Daoy (cell line): ENCODE measurements at places on chromosomes 7 and 10. TPM values are rescaled to one million over a fixed set of nuclear protein-coding genes. Genes with fewer than 3 reads are reported as not detected.

DNA sequence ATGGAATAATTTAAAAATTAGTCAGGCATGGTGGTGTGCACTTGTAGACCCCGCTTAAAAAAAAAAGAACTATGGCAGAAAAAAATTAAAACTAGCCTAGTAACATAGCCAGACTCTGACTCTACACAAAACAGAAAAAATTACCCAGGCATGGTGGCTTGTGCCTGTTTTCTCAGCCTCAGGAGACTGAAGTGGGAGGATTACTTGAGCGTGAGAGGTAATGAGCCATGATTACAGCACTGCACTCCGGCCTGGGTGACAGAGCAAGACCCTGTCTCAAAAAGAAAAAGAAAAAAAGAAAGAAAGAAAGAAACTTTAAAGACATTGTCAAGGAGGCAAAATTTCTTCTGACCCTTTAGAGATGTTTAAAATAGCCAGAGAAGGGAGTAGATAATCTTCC, 109.0 kb upstream of the TMEM106B start:
- DNase-seq: no peak

- peak; percentile 57 for DNase-seq
Measured at GRCh38 chr7:27149842-27150567, 2.4 kb downstream of the HOXA3 start.

DNA sequence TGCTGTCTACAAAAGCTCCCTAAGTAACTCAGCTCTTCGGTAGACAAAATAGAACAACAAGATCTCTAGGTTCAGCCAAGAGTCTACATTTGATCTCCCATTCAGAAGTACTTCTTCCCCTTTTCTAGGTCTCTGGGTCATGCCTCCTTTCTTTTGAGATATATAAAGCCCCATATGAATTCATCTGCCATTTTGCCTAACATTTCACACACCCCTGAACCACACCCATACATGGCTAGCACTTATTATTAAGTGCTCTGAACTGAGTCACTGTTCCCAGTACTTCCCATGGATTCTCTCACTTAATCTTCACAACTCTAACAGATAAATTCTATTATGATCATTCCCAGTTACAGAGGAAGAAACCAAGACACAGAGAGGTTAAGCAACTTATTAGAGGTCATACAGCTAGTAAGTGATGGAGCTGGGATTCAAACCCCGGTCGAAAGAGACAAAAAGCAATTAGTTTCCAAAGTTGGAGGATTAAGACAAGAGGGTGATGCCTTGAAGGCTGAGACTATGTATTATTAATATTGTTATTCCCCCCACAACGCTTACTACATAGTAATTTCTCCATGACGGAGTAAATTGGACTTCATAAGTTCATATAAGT, 17.3 kb downstream of the MYOF start:
- no peak for DNase-seq

The SLC16A12 gene
- total RNA-seq: 0.06 and 0.24 TPM in 2 replicates

GRCh38 chr7:143003393-143004051, 23.4 kb downstream of the OR9A2 start:
- peak; percentile 58 for DNase-seq

The ARHGAP22 gene
- 6.2 and 17.1 TPM in 2 replicates for total RNA-seq

DNA sequence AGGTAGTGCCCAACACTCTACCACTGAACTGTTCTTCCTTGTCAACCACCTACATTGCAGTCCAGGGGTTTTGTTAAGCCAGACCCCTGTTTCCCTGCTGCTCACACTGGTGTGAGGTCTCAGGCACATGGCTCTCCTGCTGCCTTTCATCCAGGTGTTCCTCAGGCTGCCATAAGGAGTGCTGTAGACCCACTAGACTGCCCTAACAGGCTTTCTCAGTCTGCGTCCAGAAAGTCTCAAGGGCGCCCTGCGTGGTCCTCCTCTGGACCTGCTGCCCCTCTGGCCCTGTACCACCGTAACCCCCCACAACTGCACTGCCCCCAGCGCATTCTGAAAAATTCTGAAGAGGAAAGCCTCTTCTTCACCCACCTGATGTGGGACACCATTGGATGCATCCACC, 225.7 kb upstream of the ANKRD30A start:
- no peak for DNase-seq

GRCh38 chr10:80485946-80486764, 32.0 kb downstream of the TSPAN14 start:
- DNase-seq: no peak

GRCh38 chr10:90798482-90798881, 59.4 kb downstream of the HTR7 start:
- DNase-seq: no peak

DNA sequence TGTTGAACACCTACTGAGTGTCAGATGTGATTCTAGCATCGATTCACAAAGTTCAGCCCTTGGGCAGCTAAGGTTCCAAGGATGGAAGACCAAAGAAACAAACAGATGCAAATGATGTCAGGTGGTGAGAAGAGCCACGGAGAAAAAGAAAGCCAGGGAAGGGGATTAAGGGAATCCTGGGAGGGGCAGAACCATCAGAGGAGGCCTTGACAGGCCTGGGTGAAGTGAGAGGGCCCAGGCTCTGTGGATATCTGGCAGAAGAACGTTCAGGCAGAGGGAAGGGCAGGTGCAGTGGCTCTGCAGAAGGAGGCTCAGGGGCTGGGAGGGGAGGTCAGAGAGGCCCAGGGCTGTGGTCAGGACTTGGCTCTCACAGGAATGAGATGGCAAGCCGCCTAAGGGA, 90.4 kb downstream of the C10orf105 start:
- DNase-seq: no peak

GRCh38 chr10:14153570-14154055, 177.1 kb downstream of the FRMD4A start:
- DNase-seq: peak; percentile 11

DNA sequence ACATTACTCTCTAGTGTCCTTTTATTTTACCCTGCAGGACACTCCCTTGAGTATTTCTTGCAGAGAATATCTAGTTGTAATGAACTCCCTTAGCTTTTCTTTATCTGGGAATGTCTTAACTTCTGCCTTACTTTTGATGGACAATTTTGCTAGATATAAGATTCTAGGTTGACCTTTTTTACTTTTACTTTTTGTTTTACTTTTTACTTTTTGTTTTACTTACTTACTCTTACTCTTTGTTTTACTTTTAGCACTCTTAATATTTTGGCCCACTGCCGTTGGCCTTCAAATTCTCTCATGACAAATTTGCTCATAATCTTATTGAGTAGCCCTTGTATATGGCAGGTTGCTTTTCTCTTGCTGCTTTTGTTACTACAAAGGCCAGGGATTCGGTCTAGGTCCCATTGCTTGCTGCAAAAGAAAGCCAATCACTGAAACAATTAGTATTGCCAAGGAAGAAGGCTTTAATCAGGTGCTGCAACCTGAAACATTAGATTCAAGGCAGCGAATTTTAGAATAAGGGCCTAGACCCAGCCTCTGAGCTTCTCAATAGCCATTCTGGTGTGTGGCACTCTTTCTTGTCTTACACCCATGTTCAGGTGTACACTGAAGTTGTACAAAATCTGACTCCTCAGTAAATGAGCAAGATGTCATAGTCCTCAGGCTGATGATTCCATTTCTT, 137.0 kb downstream of the TES start:
- no peak for DNase-seq

DNA sequence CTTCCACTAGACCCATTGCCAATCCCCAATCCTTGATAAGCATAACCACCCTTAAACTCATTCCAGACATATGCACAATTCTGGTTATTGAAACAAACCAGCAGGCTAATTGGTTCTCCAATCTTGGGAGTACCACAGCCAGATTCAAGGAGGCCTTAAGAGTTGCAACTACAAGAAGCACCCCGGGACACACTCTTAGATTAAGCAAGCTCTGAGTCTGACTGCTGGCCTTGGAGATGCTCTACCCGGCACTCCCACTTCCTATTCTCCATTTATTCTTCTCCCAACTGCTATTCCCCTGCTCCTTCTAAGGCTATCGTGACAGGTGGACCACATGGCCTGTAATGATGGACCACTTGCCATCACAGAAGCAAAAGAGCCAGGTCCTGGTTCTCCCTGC, 40.3 kb downstream of the CYTH3 start:
- no peak for DNase-seq

- no peak for DNase-seq
Measured at GRCh38 chr10:3503299-3503698, 281.7 kb downstream of the KLF6 start.

DNA sequence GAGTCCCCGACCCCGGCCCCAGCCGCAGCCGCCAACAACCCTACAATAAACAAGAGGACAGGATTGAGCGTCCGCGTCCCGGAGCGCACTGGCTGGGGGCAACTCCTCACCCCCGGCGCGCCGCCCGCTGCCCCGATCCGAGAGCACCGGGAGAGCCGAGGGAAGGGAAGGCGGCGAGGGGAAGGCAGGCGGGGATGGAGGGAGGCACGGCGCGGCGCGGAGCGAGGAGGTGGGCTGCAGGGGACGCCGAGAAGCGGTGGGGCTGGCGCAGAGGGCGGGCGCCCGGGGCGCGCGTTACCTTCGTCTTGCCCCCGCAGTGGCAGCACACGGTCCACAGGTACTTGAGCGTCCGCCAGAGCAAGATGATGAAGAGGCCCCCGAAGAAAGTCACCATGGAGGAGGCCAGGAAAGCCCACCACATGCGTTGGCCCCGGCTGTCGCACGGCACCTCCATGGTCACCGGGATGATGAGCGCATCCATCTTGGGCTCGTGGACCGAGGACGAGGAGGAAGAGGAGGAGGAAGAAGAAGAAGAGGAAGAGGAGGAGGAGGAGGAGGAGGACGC, 559 bp downstream of the KCNMA1 start:
- no peak for DNase-seq

- no peak for DNase-seq
Measured at GRCh38 chr7:84479059-84479458, 284.5 kb upstream of the SEMA3A start.
